ENCODE measurements at places on chromosomes 6 and 20. TPM values are rescaled to one million over a fixed set of nuclear protein-coding genes. Genes with fewer than 3 reads are reported as not detected.

Gene TNNC2
- total RNA-seq: not detected

Gene TMEM200A
- total RNA-seq: 2.3 TPM

Gene ACSS1
- 50.8 TPM for total RNA-seq

Gene ARMC12
- 1.4 TPM for total RNA-seq

Gene SLC22A1
- 4.6 TPM for total RNA-seq

Gene ARHGAP18
- 16.1 TPM for total RNA-seq

DNA sequence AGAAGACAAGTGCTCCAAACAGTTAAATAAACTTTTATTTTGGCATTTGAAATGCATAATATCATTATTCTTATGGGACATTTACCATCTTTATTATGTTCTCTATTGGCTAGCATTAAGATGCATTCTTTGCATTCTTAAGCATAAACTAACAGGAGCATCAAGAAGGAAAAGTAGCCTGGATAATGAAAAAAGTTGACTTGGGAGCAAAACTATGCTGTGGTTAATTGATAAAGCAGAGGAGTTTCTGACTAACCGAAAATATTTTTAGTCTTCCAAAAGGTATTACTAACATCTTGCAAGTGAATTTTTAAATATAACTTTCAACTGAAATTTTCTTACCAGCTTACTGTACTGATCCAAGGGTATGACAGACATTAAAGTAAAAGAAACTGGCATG is 140.3 kb downstream of the FLRT3 start:
- DNase-seq: no peak

DNA sequence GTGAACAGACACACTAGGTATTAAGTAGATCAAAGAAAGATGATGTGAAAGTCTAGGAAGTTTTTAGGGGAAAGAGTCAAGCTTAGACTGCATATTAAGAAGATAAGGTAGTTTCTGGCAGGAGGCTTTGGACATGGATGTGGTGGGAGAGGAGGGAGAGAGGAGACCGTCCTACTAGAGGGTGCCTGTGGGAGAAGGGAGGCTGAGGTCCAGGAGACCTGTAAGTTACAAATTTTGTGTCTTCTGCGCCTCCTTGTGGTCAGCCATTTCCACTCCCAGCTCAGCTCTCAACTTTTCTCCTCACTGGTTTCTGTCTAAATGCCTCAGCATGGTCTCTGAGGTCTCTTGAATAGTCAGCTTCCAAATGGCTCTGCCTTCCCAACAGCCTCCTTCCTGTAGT is 193.5 kb downstream of the UNC5CL start:
- DNase-seq: no peak

DNA sequence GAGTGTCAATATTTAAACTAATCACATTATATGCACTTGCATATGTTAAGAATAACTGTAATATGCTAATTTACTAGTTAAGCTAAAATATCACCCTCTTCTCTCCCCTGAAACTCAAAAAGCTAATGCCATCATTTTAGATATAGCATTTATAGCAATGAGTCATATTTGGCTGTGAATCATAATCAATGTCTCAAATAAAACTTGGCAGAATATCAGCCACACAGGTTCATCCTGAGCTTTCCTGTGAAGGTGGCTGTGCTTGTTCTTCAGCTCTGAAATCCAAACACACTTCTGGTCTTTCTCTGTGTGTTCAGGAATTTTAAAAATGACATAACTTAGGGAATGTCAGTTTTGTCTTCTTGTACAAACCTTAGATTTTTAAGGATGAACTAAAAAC is 12.8 kb upstream of the PNRC1 start:
- DNase-seq: no peak

DNA sequence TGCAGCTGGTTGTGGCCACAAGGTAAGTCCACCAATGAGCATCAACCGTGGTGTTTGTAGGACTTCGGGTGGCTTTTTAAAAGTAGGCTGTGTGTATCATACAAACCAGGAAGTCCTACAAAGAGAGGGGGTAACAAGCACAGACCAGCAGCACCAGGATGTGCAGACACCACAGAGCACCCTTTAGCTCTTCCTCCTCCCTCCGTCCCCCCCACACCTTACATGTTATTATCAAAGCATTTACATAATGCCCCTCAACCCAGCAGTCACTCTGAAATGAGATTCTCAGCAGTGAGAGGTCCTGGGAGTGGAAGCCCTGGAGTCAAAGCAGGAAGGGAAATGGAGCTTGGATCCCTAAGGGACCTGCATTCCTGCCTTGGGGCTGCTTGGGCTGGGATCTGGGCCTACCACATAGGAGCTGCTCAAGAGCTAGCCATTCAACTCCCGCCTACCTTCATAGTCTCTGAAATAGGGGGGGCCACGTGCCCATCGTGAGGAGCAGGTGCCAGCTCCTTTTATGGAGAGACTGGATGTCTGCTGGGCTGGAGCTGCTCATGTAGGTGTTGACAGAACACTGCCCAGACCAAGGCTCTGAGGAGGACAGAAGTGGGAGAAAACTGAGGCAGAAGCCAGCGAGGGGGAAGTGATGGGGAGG is 90.6 kb downstream of the PSMB1 start:
- peak; percentile 42 for DNase-seq

GRCh38 chr6:153045271-153045670 is 42.8 kb upstream of the MTRF1L start:
- no peak for DNase-seq

GRCh38 chr6:110337486-110337885 is 20.7 kb downstream of the METTL24 start:
- no peak for DNase-seq

DNA sequence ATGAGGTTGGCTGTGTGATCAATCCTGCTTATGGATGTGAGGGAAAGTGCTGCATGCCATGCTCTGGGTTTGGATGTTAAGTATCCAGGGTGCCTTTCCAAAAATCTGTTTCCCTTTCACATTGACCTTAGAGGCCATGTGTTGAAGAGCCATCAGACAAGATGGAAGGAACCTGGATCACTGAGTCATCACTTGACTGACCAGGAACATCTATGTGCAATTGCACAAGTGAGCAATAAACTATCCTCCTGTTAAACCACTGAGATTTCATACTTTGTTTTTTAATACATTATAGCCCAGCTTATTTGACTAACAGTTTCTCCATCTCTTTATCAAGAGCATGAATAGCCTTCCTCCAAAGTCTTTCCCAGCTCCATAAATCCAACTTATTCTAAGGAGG is 17.8 kb upstream of the TMEM14A start:
- no peak for DNase-seq

All from spleen (tissue), 13 donors.